GM03348 (cell line): ENCODE measurements at places on chromosomes 5 and 9.
A peak's percentile ranks its signal among the peaks of the same experiment; 100 is the strongest.

DNA sequence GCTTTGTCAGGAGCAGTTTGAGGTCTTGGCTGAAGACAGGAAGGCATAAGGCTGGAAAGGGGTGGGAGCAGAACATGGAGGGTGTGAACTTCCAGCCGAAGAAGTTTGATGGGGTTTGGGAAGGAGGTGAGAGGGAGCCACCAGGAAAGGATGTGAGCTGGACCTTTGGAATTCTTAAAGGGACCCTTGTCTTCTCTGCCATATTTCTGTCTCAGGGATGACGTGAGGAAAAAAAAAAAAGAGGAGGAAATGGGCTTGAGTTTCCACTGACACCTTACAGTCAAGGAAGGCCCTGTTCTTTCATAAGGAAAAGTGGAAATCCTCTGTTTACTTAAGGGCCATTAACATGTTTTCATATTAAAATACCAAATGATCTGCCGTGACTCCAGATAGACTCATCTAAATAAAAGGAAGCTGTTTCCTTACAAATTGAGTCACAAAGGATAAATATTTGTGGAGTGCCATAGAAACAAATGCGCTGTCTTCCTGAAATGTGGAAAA lies 132.1 kb downstream of the PALM2AKAP2 start:
- peak; percentile 32 for DNase-seq

- DNase-seq = no peak
Measured at GRCh38 chr5:144308906-144309670, 138.4 kb downstream of the KCTD16 start.

GRCh38 chr9:88799541-88800328 lies 191.5 kb upstream of the S1PR3 start:
- DNase-seq = no peak

DNA sequence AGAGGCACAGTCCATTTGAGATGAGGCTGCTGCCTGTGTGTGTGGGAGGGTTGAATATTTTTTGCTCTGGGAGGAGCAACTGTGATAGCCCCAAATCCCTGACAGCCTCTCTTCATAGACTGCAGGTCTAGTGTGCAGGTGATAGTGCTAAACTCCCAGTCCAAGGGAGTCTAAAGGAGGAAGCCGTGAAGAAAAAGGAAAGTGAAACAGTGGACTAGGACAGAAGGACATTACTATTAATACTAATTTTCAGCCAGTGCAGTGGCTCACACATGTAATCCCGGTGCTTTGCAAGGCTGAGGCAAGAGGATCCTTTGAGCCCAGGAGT lies 295.0 kb downstream of the PDE4D start:
- no peak for DNase-seq

- DNase-seq = peak; percentile 33
Measured at GRCh38 chr9:6014670-6015270, 654 bp downstream of the RANBP6 start.

DNA sequence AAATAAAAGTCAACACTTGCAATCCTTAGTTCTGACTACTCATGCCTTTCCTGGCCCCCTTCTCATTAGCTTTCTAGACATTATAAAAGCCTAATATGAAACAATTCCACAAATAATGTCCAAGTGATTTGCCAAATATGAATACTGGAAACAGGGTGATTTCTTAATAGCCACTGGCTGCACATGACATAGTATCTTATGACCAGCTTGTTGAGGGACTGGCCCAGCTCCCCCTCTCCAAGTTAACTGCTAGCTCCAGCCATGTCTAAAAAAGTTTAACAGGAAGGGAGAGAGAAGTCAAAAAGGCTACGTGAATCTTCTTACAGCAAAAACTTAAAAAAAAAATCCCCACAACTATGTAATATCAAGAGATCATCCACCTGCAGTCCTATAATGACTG lies 1.5 kb downstream of the CERT1 start:
- peak; percentile 47 for DNase-seq

GRCh38 chr5:38494763-38495162 lies 61.7 kb downstream of the LIFR start:
- no peak for DNase-seq

DNA sequence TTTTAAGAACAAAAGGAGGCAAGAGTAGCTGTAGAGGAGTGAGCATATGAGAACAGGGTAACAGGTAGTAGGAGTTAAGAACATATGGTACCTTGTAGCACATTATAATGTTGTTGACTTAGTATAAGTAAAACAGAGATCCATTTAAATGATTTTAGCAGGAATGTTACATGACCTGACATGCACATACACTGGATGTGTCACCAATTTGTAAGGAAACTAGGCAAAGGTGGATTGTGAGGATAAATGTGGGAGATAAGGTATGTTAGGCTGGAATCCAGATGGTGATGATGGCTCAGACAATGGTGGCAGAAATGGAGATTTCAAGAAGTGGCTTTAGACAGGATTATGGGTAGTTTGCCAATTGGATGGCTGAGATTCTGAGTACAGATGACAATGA lies 443.1 kb upstream of the DAB2 start:
- DNase-seq = no peak

- DNase-seq = no peak
Measured at GRCh38 chr5:143065996-143066522, 295.9 kb downstream of the ARHGAP26 start.

DNA sequence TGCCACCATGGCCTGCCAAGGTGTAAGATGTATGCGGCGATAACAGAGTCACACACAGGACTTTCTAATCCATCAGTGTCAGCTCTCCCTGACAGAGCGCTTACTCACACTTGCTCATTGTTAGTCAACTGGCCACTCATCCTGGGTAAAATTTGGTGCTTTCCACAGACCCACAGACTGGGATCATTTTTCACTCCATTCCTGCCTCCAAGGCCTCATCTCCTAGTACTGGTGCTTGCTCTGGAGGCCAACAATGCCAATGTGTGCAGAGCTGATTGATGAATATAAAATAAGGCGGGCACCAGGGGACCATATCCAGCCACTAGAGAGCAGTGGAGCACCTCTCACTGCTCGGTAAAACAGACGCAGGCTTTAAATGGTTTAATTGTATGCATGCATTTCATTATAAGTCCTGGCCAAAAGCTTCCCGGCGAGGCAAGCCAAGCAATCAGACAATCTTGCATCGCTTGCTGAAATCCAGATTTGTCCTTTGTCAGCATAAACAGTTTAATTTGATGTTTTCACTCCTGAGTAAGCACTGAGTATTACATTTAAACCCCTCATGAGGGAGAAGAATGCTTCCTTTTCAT lies 22.3 kb downstream of the PSMB7 start:
- DNase-seq = peak; percentile 77

- no peak for DNase-seq
Measured at GRCh38 chr5:132142459-132142858, 68.9 kb downstream of the CSF2 start.

GRCh38 chr5:34749431-34749873 lies 89.5 kb upstream of the TTC23L start:
- DNase-seq = peak; percentile 71

GRCh38 chr5:115601701-115602590 lies at the start of gene TICAM2:
Gene TICAM2, minus strand, starts transcription at chr5:115602479. Its CDS starts 21,223 bp downstream, at chr5:115581256.
- DNase-seq = peak; percentile 85
